B cell (primary cell): ENCODE measurements at places on chromosomes 2 and 18. TPM values are rescaled to one million over a fixed set of nuclear protein-coding genes. Genes with fewer than 3 reads are reported as not detected.

MOGAT1 gene
- total RNA-seq, result not detected in 2 replicates

LOXL3 gene
- 0.66 and 1.2 TPM in 2 replicates for total RNA-seq

GRCh38 chr18:28602391-28602790 is 425.5 kb upstream of the CDH2 start:
- no peak overlapping the region for H3K27ac ChIP-seq
- no peak for DNase-seq
- no peaks in the 10 kb centered on the region for H3K4me1 ChIP-seq
- no peaks in the 10 kb centered on the region for H3K27me3 ChIP-seq

GRCh38 chr18:12694032-12694431 is 8.5 kb downstream of the CEP76 start:
- no peak overlapping the region for H3K27ac ChIP-seq
- H3K4me3 ChIP-seq, result no peak overlapping the region
- no peaks in the 10 kb centered on the region for H3K4me1 ChIP-seq
- H3K27me3 ChIP-seq, result no peaks in the 10 kb centered on the region
- H3K36me3 ChIP-seq, result no peaks in the 10 kb centered on the region

- no peak overlapping the region for H3K27ac ChIP-seq
- no peaks in the 10 kb centered on the region for H3K4me1 ChIP-seq
- H3K4me3 ChIP-seq, result no peak overlapping the region
- DNase-seq, result no peak
- no peaks in the 10 kb centered on the region for H3K27me3 ChIP-seq
Observed at GRCh38 chr18:71899707-71900472, 644.3 kb downstream of the CBLN2 start.

DNA sequence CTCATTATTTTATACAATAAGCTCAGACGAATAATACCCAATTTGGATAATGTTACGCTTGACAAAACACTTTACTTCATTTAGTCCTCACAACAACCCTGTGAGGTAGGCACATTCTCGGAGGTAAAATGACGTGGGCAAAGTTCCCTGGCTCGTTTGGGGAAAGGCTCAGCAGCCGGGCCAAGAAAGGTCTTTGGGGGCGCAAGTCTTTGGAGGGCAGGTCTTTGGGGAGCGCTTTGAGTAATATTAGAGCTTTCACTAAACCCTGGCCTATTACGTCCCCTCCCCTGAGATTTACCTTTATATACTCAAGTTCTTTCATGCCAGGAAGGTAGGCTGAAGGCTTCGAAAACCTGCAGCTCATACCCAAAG is 427 bp downstream of the RBKS start:
- H3K27me3 ChIP-seq, result no peaks in the 10 kb centered on the region
- H3K4me3 ChIP-seq, result peak overlapping the region; percentile 90
- H3K36me3 ChIP-seq, result no peaks in the 10 kb centered on the region

DNA sequence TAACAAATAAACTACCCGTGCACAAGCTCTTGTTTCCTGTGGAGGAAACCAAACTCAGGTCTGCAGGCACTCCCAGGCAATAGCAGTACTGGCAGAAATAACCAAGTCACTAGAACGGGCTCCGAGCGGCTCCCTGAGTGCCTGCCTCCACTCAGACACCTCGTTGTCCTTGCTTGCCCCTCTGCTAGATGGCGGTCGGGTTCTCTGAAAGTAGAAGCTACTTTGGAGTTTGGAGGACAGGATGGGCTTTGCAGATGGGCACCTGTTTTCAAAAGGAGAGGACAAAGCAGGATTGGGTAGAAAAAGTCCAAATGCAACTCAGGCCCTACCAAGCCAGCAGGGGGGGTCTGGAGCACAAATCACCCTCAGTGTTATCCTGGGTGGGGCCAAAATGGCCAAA is 136.4 kb downstream of the LRRC30 start:
- H3K27ac ChIP-seq, result no peak overlapping the region
- H3K4me1 ChIP-seq, result no peaks in the 10 kb centered on the region
- no peaks in the 10 kb centered on the region for H3K36me3 ChIP-seq
- H3K27me3 ChIP-seq, result no peaks in the 10 kb centered on the region

GRCh38 chr2:240360645-240361475 is 74.6 kb upstream of the GPC1 start:
- H3K27me3 ChIP-seq, result no peaks in the 10 kb centered on the region
- no peak overlapping the region for H3K27ac ChIP-seq
- H3K36me3 ChIP-seq, result no peaks in the 10 kb centered on the region

CDH7 gene
- not detected in 2 replicates for total RNA-seq

CELF4 gene
- total RNA-seq, result not detected in 2 replicates

DNA sequence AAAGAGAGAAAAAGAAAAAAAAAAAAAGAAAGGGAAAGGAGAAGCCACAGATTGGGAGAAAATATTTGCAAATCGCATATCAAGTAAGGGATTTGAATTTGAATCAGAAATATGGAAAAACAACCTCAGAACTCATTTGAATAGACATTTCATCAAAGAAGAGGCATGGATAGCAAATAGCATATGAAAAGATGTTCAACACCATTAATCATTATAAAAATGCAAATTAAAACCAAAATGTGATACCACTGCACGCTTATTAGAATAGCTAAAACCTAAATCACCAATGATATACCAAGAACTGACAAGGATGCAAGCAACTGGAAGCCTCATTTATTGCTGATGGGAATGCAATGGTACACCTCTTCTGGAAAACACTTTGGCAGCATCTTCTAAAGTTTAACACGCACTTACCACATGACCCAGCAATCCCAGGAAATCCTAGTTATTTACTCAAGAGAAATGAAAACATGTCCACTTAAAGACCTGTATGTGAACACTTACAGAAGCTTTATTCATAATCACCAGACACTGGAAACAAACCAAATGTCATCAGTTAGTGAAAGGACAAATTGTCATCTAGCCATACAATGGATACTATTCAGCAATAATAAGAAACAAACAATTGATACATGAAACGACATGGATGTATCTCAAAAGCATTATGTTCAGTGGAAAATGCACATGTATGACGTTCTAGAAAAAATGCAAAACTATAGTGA is 10.3 kb downstream of the DNER start:
- no peak overlapping the region for H3K4me3 ChIP-seq
- peaks cover 10% of the 10 kb centered on the region for H3K27me3 ChIP-seq
- no peak for DNase-seq

PJVK gene
- 4.0 and 7.9 TPM in 2 replicates for total RNA-seq

MC5R gene
- total RNA-seq, result not detected in 2 replicates

DNA sequence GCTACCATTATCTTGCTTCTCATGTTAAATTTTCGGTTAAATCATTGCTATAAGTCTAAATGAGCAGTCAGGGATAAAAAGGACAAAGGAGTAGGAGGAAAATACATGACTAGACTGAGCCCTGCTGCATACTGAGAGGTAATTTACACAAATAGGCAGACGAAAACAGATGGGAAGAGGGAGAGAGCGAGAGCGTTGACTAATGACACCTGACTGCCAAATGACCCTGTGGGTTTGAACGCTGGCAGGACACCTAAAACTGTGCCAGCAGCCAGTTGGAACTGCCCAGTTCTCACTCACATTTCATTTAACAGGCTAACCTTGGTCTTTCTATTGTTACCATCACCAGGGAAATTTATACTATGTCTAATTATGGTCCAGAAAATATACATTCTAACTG is 978.2 kb downstream of the CPS1 start:
- DNase-seq, result no peak
- H3K36me3 ChIP-seq, result no peaks in the 10 kb centered on the region
- no peaks in the 10 kb centered on the region for H3K4me1 ChIP-seq

KCNE4 gene
- not detected in 2 replicates for total RNA-seq

DNA sequence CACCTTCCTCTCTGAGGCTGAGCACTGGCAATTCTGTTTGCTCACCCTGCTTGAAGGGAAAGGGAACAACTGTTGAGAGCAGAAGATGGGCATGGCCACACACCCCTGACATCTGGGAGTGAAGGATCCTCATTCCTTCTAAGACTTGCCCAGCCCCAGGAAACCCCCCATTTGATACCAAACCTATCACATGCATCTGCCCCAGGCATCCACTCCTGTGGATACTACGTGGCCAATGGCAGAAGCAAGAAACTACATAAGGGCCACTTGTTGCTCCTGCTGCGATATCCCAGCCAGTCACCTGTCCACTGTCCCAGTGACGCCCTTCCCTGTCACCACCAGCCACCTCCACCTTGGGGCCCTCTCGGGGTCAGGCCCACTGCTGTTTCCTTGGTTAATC is 185.2 kb downstream of the SMAD2 start:
- DNase-seq, result no peak
- peaks cover 6% of the 10 kb centered on the region for H3K4me1 ChIP-seq
- H3K36me3 ChIP-seq, result no peaks in the 10 kb centered on the region
- H3K27ac ChIP-seq, result no peak overlapping the region

GRCh38 chr2:190563109-190563508 is 28.6 kb upstream of the NEMP2 start:
- no peaks in the 10 kb centered on the region for H3K36me3 ChIP-seq
- DNase-seq, result no peak
- H3K27me3 ChIP-seq, result no peaks in the 10 kb centered on the region
- H3K4me1 ChIP-seq, result no peaks in the 10 kb centered on the region

DNA sequence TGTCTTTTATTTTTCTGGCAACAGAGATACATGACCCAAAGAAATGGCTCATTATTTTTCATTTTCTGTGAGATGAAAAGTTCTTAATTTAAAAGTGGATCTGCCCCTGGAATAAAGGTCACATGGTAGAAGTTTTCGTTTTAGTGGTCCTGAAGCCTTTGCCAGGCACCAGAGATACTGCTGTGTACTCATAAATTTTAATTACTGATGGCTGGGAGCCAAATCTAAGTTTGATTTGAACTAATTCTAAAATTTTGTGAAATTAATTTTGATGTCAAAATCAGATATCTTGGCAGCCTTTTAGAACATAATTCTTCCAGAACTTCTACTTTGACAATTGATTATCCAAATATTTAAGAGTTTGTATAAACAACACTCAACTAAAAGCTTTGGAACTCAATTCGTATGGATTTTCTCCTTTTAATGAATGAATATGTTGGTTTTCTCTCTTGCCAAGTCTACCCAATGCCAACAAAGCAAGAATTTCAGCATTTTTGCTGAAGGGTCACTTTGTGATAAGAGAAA is 128.5 kb upstream of the SP5 start:
- H3K27ac ChIP-seq, result no peak overlapping the region
- H3K27me3 ChIP-seq, result no peaks in the 10 kb centered on the region
- no peak overlapping the region for H3K4me3 ChIP-seq

GRCh38 chr2:218832520-218832919 is 917 bp upstream of the PRKAG3 start:
- no peak overlapping the region for H3K4me3 ChIP-seq
- H3K4me1 ChIP-seq, result no peaks in the 10 kb centered on the region
- no peak for DNase-seq
- peaks cover 8% of the 10 kb centered on the region for H3K27me3 ChIP-seq
- no peaks in the 10 kb centered on the region for H3K36me3 ChIP-seq

GALNT13 gene
- not detected in 2 replicates for total RNA-seq

SERPINB2 gene
- 1.4 and 1.7 TPM in 2 replicates for total RNA-seq

GRCh38 chr2:70084973-70085710 is 2.1 kb upstream of the PCBP1 start:
- H3K4me1 ChIP-seq, result peaks cover 49% of the 10 kb centered on the region
- H3K27me3 ChIP-seq, result no peaks in the 10 kb centered on the region
- peak; percentile 72 for DNase-seq
- peak overlapping the region; percentile 98 for H3K4me3 ChIP-seq
- peaks cover 43% of the 10 kb centered on the region for H3K36me3 ChIP-seq

- no peaks in the 10 kb centered on the region for H3K36me3 ChIP-seq
- no peaks in the 10 kb centered on the region for H3K27me3 ChIP-seq
- H3K4me1 ChIP-seq, result no peaks in the 10 kb centered on the region
- DNase-seq, result no peak
- no peak overlapping the region for H3K27ac ChIP-seq
- H3K4me3 ChIP-seq, result no peak overlapping the region
Observed at GRCh38 chr2:214484701-214485100, 73.8 kb downstream of the VWC2L start.
